Right atrium auricular region (tissue), 2 donors: ENCODE measurements at places on chromosomes 13 and 19.

DNA sequence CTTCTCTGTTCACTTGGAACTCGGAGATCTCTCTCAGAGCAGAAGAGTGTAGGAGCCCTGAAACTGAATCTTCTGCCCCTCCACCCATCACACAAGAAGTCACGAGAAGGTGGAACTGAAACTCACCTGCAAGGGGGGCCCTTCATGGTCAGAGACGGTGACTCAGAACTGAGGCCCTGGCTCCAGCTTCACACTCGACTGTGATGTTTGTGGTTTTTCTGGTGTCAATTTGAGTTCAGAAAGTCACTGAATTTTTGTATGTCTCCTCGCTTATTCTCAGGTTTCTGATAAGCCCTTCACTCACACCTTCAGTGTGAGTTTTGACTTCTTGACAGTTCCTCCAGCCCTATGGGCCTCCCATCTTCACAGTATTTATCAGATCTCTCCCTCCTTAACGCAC, 23.1 kb downstream of the SIGLEC5 start:
- H3K4me1 ChIP-seq = no peaks in the 10 kb centered on the region
- no peaks in the 10 kb centered on the region for H3K36me3 ChIP-seq
- H3K27ac ChIP-seq = no peak overlapping the region
- H3K4me3 ChIP-seq = no peak overlapping the region

DNA sequence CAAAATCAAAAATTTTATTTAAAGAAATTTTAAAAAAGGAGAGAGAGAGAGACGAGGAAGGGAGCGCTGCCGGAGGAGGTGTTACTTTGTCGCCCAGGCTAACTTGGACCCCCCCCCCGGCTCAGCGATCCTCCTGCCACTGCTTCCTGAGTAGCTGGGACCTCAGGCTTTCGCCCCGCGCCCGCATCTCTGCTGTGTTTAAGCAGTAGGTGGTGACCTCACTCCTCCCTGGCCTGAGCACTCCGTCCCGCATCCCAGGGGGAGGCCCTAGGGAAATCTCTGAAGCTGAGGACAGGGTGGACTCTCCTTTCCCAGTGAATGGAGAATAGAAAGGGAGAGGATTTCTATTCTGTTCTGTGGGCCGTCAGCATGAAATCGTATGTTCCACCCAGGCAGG, 485 bp upstream of the ZNF845 start:
- H3K4me3 ChIP-seq = peak overlapping the region; percentile 77
- no peaks in the 10 kb centered on the region for H3K4me1 ChIP-seq
- H3K36me3 ChIP-seq = no peaks in the 10 kb centered on the region
- H3K27ac ChIP-seq = peak overlapping the region; percentile 69

DNA sequence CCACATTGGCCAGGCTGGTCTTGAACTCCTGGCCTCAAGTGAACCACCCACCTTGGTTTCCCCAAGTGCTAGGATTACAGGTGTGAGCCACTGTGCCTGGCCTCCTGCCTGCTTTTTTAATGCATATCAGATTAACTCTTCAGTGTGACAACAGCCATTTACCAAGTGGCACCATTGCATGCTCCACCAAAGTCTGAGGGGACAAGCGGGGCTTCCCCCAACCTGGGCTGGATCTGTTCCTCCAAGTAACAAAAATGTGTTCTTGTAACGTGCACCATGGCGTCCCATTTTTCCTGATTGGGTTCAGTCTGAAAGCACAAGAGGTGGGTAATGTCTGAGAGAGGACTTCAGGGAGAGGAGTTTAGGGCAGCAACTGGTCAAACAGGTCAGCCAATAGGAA, 77.8 kb downstream of the TEX29 start:
- H3K4me1 ChIP-seq = no peaks in the 10 kb centered on the region
- H3K27me3 ChIP-seq = no peaks in the 10 kb centered on the region
- H3K27ac ChIP-seq = no peak overlapping the region
- no peak overlapping the region for H3K4me3 ChIP-seq

DNA sequence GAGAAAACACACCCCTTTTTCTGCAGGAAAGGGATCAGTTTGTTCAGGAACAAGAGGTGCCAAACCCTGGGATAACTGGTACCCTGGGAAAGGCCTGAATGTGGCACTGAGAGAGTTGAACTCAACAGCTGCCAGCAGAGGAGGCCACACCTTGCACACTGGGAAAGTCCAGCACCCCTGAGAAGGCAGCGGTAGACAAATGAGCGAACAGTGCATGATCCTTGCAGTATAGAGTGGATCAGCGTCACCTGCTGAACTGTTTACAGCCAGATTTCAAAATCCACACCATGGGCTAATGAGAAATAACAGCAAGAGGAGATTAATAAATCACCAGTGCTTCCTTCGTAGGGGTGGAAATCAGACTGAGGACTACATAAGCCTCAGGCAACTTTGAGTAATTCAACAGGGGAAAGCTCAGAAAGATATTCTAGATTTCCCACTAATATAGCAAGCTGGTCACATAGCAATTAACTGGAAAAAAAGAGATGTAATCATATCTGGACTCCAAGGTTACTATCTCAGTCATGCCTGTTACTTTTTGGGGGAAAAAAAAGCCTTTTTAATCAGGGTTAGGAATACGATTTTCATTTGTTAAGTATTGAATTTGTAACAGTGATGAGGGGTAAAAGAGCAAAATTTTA, 52.0 kb downstream of the DCT start:
- H3K4me3 ChIP-seq = no peak overlapping the region
- no peaks in the 10 kb centered on the region for H3K36me3 ChIP-seq
- DNase-seq = no peak
- H3K27me3 ChIP-seq = no peaks in the 10 kb centered on the region
- H3K4me1 ChIP-seq = no peaks in the 10 kb centered on the region
- no peak overlapping the region for H3K27ac ChIP-seq

GRCh38 chr19:19637523-19638251, 5.8 kb downstream of the GMIP start:
- DNase-seq = no peak
- H3K4me1 ChIP-seq = no peaks in the 10 kb centered on the region

- peaks cover 56% of the 10 kb centered on the region for H3K36me3 ChIP-seq
- H3K27ac ChIP-seq = no peak overlapping the region
- H3K27me3 ChIP-seq = no peaks in the 10 kb centered on the region
- H3K4me1 ChIP-seq = no peaks in the 10 kb centered on the region
Measured at GRCh38 chr19:34224996-34225658, 29.2 kb upstream of the GARRE1 start.

DNA sequence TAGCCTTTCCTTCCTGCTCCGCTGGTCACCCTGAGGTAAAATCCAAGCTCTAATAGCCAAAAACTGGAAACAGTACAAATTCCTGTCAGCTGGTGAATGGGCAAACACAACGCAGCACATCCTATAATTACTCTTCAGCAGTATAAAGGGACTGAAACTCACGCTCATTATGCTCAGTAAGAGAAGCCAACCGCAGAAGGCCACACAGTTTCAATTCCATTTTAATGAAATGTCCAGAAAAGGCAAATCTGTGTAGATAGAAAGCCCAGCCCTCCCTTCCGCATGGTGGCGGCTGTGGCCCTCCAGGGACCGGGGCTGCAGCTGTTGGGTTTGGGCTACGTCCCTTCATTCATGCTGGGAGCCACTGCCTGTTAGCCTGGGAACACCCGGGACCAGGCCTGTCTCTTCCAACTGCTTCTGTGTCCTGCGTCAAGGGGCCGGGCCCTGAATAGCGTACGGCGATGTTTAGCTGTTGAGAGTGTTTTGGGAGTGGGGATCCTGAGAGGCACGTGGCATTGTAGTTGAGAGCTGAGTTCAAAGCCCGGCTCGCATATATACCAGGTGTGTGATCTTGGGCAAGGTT, 23.5 kb downstream of the NKPD1 start:
- DNase-seq = no peak
- H3K27ac ChIP-seq = peak overlapping the region; percentile 9
- H3K27me3 ChIP-seq = no peaks in the 10 kb centered on the region
- H3K36me3 ChIP-seq = peaks cover 15% of the 10 kb centered on the region
- no peak overlapping the region for H3K4me3 ChIP-seq

GRCh38 chr13:97844151-97844550, 109.3 kb upstream of the IPO5 start:
- H3K4me3 ChIP-seq = no peak overlapping the region
- no peak for DNase-seq
- H3K4me1 ChIP-seq = no peaks in the 10 kb centered on the region
- H3K27me3 ChIP-seq = no peaks in the 10 kb centered on the region
- H3K27ac ChIP-seq = no peak overlapping the region

- no peaks in the 10 kb centered on the region for H3K27me3 ChIP-seq
- H3K4me1 ChIP-seq = peaks cover 19% of the 10 kb centered on the region
- H3K27ac ChIP-seq = peak overlapping the region; percentile 79
- no peak for DNase-seq
Measured at GRCh38 chr13:75481176-75482069, 546 bp downstream of the TBC1D4 start.

- no peak overlapping the region for H3K4me3 ChIP-seq
- H3K27ac ChIP-seq = no peak overlapping the region
- H3K27me3 ChIP-seq = no peaks in the 10 kb centered on the region
- no peaks in the 10 kb centered on the region for H3K36me3 ChIP-seq
- peaks cover 13% of the 10 kb centered on the region for H3K4me1 ChIP-seq
- DNase-seq = no peak
Measured at GRCh38 chr13:20503088-20504083, 22.3 kb downstream of the CRYL1 start.

- H3K4me3 ChIP-seq = no peak overlapping the region
- no peak for DNase-seq
- no peaks in the 10 kb centered on the region for H3K36me3 ChIP-seq
- H3K4me1 ChIP-seq = no peaks in the 10 kb centered on the region
Measured at GRCh38 chr13:23690668-23691067, 120.5 kb downstream of the TNFRSF19 start.

- no peaks in the 10 kb centered on the region for H3K27me3 ChIP-seq
- no peak for DNase-seq
- H3K36me3 ChIP-seq = no peaks in the 10 kb centered on the region
- H3K4me1 ChIP-seq = no peaks in the 10 kb centered on the region
- no peak overlapping the region for H3K4me3 ChIP-seq
- no peak overlapping the region for H3K27ac ChIP-seq
Measured at GRCh38 chr19:447816-448560, 12.8 kb downstream of the SHC2 start.

DNA sequence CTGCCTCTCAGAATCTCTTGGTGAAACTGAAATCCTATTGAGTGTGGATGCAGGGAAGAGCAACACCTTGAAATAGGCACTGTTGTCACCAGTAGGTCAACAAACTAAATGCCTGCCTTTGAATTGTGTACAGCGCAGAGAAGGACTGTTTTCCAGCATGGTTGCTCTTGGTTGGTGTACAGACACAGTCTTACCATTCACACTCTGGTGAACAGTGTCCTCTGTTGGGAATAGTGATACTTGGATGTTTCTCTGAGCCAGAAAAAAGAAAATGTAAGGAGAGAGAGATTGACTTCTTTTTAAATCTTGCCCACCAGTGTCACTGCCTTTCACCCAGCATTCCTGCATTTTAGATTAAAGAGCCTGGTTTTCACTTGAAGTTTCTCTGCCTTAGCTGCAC, 179.7 kb downstream of the STK24 start:
- no peak for DNase-seq
- H3K36me3 ChIP-seq = peaks cover 18% of the 10 kb centered on the region
- no peaks in the 10 kb centered on the region for H3K27me3 ChIP-seq
- H3K4me3 ChIP-seq = no peak overlapping the region

DNA sequence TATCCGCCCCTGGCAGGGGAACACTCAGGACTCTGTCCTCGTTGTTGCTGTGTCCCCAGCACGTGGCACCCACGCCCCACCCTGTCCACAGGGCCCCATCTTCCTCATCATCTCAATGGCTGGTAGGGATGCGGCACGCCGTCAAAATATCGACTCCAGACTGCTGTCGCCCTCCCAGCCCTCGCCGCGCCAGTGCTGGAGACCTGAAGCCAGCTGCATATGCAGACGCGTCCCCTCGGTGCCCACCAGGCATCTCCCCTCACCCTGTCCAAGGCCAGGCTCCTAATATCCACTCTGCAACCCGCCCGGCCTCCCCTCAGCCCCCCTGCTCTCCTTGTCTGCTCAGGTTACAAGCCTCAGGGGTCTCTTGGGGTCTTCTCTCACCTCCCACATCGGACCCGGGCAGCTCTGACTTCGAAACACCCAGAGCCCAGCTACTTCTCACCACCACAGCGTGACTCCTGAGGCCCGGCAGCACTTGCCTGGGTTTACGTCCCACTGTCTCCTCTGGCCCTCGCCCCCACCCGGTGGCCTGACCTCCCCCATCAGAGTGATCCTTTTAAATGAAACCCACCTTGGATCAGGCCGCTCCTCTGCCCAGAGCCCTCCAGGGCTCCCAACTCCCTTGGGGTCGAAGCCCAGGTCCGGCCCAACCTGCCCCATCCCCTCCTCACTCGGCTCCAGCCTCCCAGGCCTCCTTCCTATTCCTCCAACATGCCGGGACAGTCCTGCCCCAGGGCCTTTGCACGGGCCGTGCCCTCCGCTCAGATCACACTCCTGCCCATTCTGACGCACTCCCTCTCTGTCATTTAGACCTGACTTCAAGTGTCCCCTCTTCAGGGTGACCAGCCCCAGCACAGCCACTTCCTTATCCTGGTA, 12.5 kb downstream of the PLIN4 start:
- H3K4me1 ChIP-seq = no peaks in the 10 kb centered on the region
- no peak for DNase-seq
- no peak overlapping the region for H3K4me3 ChIP-seq
- no peaks in the 10 kb centered on the region for H3K27me3 ChIP-seq

- H3K36me3 ChIP-seq = no peaks in the 10 kb centered on the region
- no peak for DNase-seq
- H3K4me1 ChIP-seq = no peaks in the 10 kb centered on the region
- H3K27me3 ChIP-seq = no peaks in the 10 kb centered on the region
- no peak overlapping the region for H3K27ac ChIP-seq
- no peak overlapping the region for H3K4me3 ChIP-seq
Measured at GRCh38 chr13:23456437-23457210, 23.1 kb upstream of the SACS start.

GRCh38 chr19:13507053-13507611, 853 bp upstream of the CACNA1A start:
- H3K27ac ChIP-seq = no peak overlapping the region
- no peaks in the 10 kb centered on the region for H3K4me1 ChIP-seq
- no peaks in the 10 kb centered on the region for H3K36me3 ChIP-seq

- H3K36me3 ChIP-seq = no peaks in the 10 kb centered on the region
- no peaks in the 10 kb centered on the region for H3K4me1 ChIP-seq
- H3K4me3 ChIP-seq = no peak overlapping the region
- no peak for DNase-seq
- H3K27ac ChIP-seq = no peak overlapping the region
Measured at GRCh38 chr13:71879129-71879535, 12.1 kb upstream of the DACH1 start.

GRCh38 chr19:48970139-48970766, 5.1 kb downstream of the FTL start:
- no peaks in the 10 kb centered on the region for H3K27me3 ChIP-seq
- H3K36me3 ChIP-seq = peaks cover 67% of the 10 kb centered on the region
- no peak for DNase-seq
- no peak overlapping the region for H3K27ac ChIP-seq
- no peak overlapping the region for H3K4me3 ChIP-seq

DNA sequence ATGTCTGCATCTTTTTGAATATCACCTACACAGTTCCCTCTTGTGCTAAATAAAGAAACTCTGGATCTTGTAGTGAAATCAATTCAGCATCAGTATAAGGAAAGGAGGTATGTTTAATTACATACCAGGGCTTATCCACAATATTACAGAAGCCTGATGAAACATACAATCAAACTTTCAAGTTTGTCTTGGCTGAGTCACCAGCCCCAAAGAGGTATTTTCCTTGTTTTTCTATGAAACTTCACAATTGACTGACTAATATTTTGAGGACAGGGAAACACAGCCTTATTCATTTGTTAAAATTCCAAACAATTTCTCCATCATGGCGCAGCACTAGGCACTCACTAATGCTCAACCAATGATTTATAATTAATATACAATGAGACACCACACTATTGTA, 952.4 kb downstream of the PCDH17 start:
- H3K4me3 ChIP-seq = no peak overlapping the region
- H3K27ac ChIP-seq = no peak overlapping the region
- H3K4me1 ChIP-seq = no peaks in the 10 kb centered on the region
- no peaks in the 10 kb centered on the region for H3K36me3 ChIP-seq
